ENCODE measurements at places on chromosomes 3 and 15. TPM values are rescaled to one million over a fixed set of nuclear protein-coding genes. Genes with fewer than 3 reads are reported as not detected.

SOX14 gene
- total RNA-seq, result not detected

HYAL1 gene
- 0.26 TPM for total RNA-seq

DNA sequence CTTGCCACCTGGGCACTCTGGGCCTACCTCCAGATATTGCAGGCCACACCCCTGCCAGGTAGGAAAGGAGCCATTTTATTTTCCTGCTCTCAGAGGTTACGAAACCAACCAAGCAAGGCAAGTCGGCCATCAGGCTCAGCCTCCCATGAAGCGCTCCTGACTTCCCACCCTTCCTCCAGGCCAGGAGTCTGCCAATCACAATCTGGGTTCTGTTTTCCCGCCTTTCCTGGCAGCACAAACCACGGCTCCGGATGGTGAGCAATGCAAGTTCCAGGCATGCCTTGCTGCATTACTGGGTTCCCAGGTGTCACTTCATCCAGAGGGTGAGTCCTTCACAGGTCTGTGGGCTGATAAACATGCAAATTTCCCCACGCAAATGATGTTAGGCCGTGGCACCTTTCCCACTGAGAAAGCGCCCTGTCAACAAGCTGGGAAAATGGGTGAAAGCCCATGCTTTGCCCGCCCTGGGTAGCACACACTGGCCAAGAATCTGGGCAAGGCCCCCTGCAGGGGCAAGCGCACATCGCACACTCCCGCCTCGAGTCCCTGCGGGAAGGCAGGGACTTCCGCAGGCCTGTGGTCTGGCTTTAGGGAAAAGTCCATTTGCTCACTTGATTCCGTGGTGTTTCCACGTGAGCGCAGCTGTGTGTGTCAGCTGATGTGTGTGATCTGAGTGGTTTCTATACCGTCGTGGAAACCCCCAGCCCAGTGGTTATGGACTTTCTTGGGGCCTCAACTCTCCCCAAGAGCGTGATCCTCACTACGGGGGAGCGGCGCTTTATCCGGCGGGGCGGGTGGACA lies 61.6 kb upstream of the RYK start:
- no peak overlapping the region for H3K27ac ChIP-seq
- peaks cover 30% of the 10 kb centered on the region for H3K27me3 ChIP-seq
- H3K36me3 ChIP-seq, result no peaks in the 10 kb centered on the region
- H3K4me3 ChIP-seq, result no peak overlapping the region
- no peak for DNase-seq

GRCh38 chr3:37963635-37964034 lies 27.0 kb upstream of the VILL start:
- no peaks in the 10 kb centered on the region for H3K36me3 ChIP-seq
- H3K27me3 ChIP-seq, result peaks cover 11% of the 10 kb centered on the region
- DNase-seq, result no peak
- H3K4me3 ChIP-seq, result no peak overlapping the region
- no peak overlapping the region for H3K27ac ChIP-seq

GRCh38 chr3:175073219-175073905 lies 214.2 kb downstream of the NAALADL2 start:
- no peak overlapping the region for H3K27ac ChIP-seq
- DNase-seq, result no peak
- H3K4me3 ChIP-seq, result no peak overlapping the region
- H3K4me1 ChIP-seq, result no peaks in the 10 kb centered on the region
- H3K36me3 ChIP-seq, result no peaks in the 10 kb centered on the region

DNA sequence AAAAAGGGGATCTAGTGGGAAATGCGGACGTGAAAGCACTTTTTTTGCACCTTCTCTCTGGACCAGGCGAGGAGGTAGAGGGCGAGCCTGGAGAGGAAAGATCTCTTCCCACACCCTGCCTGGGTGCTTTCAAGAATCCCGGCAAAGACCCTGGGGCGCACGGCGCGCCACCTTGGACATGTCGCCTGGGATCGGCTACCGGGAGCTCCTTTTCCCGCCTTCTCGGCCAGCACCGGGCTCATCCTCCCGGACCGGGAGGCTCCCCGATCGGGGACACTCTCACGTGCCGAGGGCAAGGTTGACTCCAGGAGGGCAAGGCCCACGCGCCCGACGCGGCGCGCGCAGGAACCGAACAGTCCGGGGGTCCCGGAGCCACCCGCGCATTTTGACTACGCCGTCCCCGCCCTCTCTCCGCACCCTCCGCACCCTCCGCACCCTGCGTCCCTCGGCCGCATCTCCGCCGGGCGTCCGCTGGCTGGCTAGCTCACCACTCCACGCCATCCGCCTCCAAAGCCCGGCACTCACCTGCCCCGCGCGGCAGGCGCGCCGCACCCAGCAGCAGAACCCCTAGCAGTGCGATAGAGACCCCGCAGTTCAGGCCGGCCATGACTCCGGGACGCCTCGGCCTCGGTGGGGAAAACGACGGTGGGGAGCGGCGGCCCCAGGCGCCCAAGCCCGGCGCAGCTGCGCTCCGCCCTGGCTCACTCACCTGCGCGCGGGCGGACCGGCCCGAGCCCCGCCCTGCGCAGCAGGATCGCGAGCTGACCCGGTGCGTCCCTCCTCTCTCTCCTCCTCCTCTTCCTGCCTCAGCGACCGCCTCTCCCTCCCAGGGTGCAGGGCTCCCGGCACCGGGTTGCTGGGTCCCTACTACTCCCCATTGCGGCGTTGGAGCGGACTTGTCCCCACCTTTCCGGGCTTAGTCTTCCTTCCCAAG lies at the start of gene CDCP1:
Gene CDCP1 (minus strand): TSS at position 698 of the 934 bp plus-strand sequence. CDS start 91 bp downstream, at position 607.
- no peak for DNase-seq
- peaks cover 10% of the 10 kb centered on the region for H3K4me1 ChIP-seq
- peaks cover 44% of the 10 kb centered on the region for H3K27me3 ChIP-seq
